ENCODE measurements at places on chromosomes 12 and 14. TPM values are rescaled to one million over a fixed set of nuclear protein-coding genes. Genes with fewer than 3 reads are reported as not detected.

The LRRIQ1 gene
- total RNA-seq: not detected

The TAS2R9 gene
- total RNA-seq: not detected

The ADCY6 gene
- total RNA-seq: 50.5 TPM

The ANKRD33 gene
- total RNA-seq: not detected

The IFI27 gene
- 193 TPM for total RNA-seq

The EPYC gene
- not detected for total RNA-seq

The IQSEC3 gene
- total RNA-seq: not detected

The CCDC177 gene
- total RNA-seq: not detected

The KRT82 gene
- total RNA-seq: not detected

The FAIM2 gene
- 1.2 TPM for total RNA-seq

The ADAMTS20 gene
- total RNA-seq: not detected

The CCDC197 gene
- not detected for total RNA-seq

- DNase-seq: no peak
Observed at GRCh38 chr12:67599691-67600090, 48.9 kb upstream of the DYRK2 start.

- DNase-seq: no peak
Observed at GRCh38 chr14:75141967-75142366, 15.1 kb upstream of the NEK9 start.

GRCh38 chr12:117749431-117749830, 219.4 kb downstream of the KSR2 start:
- no peak for DNase-seq

GRCh38 chr12:67202011-67202677, 67.0 kb upstream of the CAND1 start:
- DNase-seq: no peak

GRCh38 chr14:50321009-50321660, 9.0 kb downstream of the DMAC2L start:
- DNase-seq: peak; percentile 63

GRCh38 chr12:65384240-65384639, 105.8 kb downstream of the MSRB3 start:
- DNase-seq: no peak

DNA sequence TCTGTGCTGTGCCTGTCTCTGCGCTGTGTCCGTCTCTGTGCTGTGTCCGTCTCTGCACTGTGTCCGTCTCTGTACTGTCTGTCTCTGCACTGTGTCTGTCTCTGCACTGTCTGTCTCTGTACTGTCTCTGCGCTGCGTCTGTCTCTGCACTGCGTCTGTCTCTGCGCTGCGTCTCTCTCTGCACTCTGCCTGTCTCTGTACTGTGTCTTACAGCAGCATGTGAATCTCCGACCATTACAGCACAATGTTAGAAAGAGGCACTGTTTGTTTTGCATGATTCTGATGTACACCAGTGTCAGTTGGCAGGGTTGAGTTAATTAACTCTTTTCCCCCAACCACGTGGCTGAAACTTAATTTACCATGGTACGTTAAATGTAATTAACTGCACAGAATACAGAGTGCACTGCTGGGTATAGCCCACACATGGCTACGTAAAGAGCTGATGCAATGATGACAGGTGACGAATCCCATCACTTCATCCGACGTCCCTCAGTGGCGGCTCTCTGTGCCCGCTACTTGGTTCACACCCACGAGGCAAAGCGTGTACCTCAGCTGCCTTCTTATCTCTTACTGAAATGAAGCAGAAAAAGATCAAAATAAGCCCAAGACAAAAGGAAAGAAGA, 127.7 kb upstream of the SFSWAP start:
- DNase-seq: no peak

- no peak for DNase-seq
Observed at GRCh38 chr14:29911810-29912209, 15.8 kb downstream of the PRKD1 start.

GRCh38 chr14:72941286-72941985, 15.2 kb downstream of the DCAF4 start:
- no peak for DNase-seq

- peak; percentile 71 for DNase-seq
Observed at GRCh38 chr12:86264451-86265328, 8.5 kb upstream of the MGAT4C start.

- no peak for DNase-seq
Observed at GRCh38 chr14:38129705-38130104, 78.0 kb upstream of the SSTR1 start.

DNA sequence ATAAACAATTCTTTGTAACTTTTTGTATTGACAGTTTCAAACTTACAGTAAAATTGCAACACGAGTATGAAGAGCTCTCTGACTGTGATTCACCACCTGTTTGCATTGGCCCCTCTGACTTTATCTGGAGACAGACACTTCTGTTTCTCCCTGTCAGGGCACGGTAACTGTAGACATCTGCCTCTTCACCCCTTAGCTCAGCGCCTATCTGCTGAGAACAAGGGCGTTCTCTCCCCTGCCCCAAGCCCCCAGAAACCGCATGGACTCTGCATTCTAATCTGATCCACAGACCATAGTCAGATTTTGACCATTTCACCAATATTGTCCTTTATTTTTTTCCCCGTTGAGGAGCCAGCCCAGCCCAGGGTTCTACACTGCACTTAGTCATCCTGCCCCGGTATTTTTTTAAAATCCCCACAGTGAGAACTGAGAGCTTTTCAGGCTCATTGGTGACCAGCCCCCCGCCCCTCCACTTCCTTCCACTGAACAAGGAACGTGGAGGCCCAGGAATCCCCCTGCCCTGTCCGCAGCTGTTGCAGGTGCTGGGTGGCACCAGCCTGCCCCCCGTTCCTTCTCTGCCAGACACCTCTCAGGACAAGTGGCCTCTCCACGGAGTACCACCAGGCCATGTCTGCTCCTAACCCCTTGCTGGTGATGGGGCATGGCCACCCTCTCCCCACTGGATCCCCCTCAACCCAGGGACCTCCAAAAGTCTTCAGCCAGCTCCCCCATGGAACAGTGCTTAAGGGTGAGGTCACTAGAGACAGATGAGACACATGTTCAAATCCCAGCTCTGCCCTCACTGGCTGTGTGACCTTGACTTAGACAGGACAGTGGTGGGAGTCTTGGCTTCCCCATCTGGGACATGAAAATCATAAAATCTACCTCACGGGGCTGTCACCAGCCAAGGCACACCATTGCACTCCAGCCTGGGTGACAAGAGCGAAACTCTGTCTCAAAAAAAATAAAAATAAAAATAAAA, 11.2 kb downstream of the RHOF start:
- DNase-seq: no peak

DNA sequence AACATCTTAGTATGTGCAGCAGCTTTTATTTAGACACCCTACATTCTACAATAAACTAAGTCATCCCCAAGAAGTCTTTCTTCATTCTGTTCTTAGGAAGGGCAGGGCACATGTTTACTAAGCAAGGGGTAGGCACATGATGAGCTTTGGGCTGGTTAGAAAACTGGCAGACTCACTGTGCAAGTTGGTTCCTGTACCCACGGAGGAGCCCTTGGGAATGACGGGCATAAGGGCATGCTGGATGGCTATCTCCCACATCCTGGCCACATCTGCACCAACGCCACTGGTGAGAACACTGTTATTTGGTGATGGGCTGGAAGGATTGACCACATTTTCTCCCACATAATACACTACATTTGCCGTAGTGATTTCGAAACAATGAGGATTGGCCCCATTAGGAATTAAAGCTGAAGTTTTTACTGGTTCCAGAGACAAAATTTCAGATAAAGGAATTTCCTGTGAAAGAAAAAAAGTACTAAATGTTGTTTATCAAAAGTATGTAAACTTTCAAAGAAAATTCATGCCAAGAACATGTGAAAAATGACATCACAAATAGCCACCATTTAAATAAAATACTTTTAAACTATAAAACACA, 297.0 kb downstream of the PRKD1 start:
- DNase-seq: no peak

- DNase-seq: no peak
Observed at GRCh38 chr12:127150479-127150878, 1116.5 kb upstream of the TMEM132C start.

DNA sequence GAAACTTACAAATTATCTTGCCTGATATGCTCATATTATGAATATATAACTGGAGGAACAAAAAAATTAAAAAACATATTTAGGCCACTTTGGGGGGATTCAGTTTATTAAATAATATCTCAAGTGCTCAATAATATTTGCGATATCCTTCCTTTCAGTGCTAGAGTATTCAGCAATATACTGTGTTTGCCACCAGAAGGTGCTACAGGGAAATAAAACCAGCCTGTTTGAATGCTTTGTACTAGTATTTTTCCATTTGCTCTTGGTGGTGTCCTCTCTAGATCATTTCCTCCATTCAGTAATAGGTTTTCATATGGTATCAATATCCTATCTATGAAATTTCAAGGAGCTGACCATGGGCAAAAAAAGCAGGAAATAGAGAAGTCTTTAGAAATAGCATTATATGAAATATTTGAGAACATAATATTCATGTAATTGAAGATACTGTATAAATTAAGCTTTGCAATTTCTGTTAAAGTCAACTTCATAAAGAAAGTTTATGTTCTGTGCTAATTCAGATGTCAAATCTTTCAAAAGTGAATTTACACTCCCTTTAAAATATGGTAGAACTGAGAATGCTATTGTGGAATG, 106.2 kb upstream of the NAV3 start:
- DNase-seq: peak; percentile 70

GRCh38 chr14:103115845-103116572, 7.3 kb upstream of the TNFAIP2 start:
- no peak for DNase-seq

DNA sequence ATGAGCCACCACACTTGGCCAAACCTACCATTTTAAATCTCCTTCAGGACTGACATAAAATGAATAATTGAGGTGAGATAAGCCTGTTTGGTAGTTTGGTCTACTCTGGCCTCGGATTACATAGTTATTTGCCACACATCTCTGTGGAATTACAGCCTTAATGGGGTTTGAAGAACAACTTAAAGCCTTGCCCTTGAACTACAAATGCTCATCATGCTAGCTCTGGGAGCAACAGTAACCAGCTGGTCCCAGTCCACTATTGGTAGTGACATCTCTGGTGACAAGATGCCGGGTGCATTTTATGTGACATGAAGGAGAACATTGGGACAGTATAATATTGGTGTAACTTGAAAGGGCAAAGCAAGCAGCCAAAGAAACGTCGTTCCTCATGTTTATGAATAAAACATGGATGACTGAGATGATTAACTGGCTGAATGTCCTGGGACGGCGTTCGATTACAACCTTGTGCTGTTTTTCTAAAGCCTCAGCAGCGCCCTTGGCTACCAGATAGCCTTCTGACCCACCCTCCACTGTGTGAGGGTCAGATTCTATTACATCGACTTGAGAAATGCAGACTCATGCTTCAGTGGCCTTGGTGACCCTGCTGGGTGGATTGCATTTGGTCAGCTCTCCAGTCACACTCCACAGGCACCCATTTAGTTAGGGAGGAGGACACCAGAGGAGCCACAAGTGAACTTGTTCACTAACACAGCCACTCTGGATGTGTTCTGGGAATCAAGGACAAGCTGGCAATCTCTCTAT, 41.5 kb downstream of the BEST3 start:
- no peak for DNase-seq

- DNase-seq: no peak
Observed at GRCh38 chr12:65655074-65655493, 169.2 kb upstream of the HMGA2 start.

DNA sequence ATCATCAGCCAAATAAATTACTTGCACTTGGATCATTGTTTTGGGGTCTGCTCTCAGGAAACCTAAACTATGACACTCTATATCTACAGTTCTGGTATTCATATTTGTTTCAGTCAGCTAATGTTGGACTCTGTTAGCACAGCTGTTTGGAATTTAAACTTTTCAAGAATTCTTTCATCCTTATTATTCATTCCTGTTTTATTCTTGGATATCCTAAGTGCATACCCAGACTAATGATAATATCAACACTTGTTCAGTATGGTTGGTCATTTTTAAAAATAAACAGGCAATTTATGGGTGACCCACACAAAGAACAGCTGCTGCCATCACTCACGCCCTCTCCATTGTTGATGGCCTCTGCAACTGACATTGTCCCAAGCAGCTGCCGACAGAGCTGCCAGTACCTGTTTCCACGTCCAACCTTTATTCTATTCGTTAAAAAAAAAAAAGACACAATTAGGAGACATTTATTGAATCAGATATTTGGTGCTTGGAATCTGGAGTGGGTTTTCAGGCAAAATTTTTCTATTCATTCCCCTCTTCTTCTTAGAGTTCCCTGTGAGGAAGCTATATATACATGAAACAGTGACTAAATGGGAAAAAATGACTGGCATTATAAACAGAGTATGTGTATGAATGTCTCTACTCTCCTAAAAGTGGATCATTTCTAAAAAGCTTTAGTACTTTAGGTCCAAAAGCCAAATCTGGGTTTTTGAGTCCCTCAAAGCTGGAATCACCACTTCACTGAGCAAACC, 252.1 kb upstream of the NAV3 start:
- peak; percentile 35 for DNase-seq

- DNase-seq: no peak
Observed at GRCh38 chr12:77120156-77121085, 55.1 kb upstream of the E2F7 start.

Data from stomach (tissue), 19 donors.